ENCODE measurements at places on chromosomes 12 and 14.

GRCh38 chr12:12107678-12108077, 36.9 kb downstream of the BCL2L14 start:
- no peak for DNase-seq

DNA sequence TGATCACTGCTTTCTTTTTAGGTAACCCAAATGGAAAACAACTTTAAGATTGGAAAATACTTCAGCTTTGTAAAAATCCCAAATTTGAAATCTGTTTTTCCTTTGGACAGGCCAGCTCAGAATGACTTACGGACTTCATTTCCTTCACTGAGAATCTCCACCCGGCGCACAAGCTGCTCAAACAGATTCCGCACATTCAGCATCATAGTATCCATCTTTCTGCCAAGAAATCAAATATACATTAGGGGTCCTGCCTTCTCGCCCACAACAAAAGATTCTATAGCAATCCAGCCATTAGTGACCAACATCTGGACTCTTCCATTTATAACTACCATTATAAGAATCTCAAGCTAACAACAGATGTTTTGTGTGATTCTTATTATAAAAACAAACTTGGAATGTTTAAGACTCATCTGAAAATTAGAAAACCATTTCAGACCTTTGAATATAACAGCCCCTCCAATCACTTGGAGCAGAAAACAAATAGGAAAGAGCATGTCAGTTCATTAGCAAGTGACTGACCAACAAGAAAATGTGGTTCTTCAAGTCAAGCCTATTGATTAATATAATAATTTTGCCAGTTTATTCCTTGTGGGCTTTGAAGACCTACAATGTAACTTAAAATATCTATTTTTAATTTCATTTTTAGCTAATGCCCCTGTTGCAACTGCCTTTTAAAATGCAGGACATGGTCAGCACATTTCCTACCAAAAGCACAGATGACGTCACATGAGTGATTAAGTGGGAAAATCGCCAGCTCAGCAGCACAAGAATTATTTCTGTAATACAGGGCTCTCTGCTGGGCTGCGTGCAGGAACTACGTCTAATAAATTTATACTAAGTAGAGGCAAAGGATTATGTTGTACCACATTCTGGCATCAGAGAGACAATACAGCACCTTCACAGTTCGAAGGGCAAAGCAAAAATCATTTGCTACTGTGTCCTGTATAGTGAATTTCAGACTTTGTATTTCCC, 8.5 kb downstream of the RACGAP1 start:
- DNase-seq = no peak

GRCh38 chr14:61872452-61872851, 110.2 kb downstream of the SNAPC1 start:
- DNase-seq = no peak

- DNase-seq = no peak
Observed at GRCh38 chr12:19323805-19324204, 115.5 kb upstream of the AEBP2 start.

DNA sequence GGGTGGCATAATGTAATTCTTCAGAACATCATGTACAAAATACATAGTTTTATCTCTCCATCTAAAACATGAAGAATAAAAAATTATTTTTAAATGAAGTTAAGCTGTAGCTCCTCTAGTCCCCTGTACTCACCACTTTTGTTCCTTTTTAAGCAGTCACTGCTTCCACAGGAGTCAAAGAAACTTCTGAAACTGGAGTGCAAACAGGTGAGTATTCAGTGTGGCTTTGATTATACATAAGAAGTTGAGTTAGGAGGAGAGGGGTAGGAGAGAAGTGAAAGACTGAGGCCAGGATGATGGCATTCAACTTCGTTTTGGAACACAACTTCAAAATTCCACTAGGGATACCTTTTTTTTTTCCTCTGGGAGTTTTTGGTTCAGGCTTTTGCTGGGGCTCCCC, 131.4 kb upstream of the CNTN1 start:
- no peak for DNase-seq

DNA sequence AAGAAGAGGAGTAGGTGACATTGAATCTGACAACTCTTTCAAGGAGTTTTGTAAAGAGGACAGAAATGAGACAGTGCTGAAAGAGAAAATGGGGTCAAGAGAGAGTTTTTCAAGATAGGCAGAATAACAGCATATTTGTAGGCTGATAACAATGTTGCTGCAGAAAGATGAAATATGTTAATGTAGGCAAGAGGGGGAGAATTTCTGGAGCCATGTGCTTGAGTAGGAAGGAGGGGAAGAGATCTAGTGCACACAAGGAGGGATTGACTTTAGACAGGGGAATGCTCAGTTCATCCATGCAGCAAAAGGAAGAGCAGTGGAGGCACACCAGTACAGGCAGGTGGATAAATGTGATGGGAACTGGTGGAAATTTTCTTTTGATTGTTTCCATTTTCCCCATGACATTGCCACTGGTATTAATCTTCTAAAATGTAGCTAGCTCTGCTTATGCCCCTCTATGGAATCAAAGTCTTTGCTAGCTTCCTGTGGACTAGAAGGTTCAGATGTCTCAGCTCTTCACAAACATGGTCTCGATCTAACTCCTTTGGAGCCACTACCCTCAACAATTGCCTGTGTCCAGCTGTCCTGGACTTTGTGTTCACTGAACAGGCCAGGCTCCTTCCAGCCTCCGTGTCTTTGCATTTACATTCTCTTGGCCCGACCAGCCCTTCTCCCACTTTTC, 9.1 kb downstream of the PROX2 start:
- DNase-seq = no peak

DNA sequence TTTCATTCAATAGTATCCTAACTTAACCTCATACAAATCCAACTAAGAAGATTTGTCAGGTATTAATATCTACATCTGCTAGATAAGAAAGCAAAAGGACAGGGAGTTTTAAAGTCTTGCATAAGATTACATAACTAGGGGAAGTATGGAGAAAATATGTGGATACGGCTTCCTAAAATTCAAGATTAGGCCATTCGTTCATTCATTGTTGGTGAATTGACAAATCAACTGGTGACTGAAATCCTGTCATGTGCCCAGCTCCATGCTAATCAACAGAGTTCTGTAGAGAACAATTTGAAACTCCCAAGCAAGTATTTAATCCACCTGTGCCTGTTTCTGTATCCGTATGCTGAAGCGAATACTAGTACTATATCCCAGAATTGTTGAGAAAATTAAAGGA, 260.9 kb upstream of the USP15 start:
- DNase-seq = no peak

DNA sequence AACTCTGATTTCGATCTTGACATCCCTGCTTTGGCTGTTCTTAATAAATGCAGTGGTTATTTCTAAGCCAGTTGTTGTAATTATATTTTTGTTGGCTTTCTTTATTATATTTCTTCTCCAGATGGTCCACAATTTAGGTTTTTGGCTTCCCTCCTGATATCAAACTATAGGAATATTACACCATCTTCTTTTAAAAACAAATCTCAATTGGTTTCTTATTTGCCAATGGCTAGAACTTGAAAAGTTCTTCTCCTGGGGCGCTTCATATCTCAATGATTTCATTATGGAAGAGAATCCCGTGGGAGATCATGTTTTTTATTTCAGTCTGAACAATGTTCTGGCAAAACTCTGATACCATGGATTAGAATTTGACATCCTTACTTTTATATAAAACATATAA, 292.3 kb downstream of the FLRT2 start:
- DNase-seq = no peak

GRCh38 chr14:35829449-35829848, 3.3 kb downstream of the BRMS1L start:
- DNase-seq = no peak

DNA sequence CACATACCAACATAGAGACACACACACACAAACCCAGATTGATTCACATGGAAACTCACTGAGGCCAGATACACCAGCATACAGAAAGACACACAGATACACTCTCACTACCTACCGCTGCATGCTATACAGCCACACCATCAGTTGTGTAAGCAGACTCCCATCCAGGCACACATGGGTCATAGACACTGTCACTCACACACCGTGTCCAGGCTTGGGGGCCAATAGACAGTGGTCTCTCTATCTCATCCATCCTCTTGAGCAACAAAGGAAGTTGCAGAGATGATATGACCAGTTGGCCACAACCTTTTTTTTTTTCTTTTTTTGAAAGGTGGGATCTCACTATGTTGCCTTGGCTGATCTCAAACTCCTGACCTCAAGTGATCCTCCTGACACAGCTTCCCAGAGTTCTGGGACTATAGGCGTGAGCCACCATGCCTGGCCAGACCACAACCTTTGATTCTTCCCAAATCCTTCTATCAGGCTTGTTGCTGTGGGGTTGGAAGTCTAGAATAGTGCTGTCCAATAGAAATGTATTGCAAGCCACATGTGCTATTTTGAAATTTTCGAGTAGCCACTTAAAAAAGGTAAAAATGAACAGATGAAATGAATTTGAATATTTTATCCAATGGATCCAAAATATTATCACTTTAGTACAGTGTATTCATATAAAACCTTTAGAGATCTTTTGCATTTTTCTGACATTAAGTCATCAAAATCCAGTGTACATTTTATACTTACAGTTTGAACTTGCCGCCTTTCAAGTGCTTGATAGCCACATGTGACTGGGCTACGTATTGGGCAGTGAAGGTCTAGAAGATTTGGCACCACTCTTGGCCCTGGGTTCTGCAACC, 7.4 kb downstream of the LRP1-AS start:
- DNase-seq = no peak

DNA sequence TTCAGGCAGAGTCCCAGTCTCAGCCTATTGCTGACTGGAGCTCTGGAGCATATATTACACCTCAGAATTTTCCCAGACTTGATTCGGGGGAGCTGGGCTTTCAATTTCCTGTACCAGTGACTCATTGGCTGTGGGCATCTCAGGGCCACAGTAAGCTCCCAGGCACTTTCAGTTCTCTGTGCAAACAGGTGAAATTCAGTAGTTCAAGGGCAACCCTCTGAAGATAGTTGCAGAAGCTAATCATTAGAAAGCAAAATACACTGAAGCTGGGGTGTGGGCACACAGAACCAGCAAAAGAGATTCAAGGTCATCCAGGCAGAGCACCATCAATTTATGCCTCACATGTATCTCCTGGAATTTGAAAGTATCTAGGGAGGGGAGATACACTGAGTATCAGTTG, 8.1 kb upstream of the NIN start:
- no peak for DNase-seq

DNA sequence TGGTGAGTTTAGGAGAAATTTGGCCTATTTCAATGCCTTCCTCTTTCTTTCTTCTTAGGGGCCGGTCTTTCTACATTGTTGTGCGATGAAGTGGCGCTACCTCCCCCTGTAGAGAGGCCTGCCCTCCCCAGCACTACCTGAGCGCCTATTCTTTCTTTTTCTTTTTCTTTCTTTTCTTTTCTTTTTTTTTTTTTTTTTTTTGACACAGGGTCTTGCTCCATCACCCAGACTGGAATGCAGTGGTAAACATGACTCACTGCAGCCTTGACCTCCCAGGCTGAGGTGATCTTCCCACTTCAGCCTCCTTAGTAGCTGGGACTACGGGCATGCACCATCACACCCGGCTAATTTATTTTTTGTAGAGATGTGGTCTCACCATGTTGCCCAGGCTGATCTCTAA, 136.1 kb upstream of the MAX start:
- no peak for DNase-seq

DNA sequence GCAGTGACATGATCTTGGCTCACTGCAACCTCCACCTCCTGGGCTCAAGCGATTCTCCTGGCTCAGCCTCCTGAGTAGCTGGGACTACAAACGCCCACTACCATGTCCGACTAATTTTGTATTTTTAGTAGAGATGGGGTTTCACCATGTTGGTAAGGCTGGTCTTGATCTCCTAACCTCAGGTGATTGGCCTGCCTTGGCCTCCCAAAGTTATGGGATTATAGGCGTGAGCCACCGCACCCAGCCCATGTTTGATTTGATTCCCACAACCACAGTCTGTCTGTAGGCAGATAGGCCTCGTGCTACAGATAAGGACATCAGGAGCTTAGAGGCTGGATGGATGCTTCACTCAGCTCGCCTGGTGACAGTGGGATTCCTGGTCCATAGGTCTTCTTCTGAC, 23.0 kb downstream of the EML1 start:
- DNase-seq = no peak

DNA sequence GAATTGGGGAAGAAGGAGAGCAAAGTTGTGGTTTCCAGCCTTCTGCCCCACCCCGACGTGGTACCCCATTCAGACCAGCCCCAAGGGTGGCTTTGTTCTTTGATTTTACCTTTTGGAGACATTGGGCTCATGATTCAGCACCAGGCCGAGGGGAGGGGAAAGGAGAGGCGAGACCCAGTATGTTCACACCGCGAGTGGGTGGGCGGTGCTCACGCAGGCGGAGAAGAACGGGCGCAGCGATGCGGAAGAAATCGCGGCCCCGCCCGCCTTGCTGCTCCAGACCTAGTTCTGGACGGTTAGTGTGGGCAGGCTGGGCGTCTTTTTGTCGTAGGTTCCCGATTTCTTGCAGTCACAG, 963 bp downstream of the ATL1 start:
- DNase-seq = peak; percentile 48

DNA sequence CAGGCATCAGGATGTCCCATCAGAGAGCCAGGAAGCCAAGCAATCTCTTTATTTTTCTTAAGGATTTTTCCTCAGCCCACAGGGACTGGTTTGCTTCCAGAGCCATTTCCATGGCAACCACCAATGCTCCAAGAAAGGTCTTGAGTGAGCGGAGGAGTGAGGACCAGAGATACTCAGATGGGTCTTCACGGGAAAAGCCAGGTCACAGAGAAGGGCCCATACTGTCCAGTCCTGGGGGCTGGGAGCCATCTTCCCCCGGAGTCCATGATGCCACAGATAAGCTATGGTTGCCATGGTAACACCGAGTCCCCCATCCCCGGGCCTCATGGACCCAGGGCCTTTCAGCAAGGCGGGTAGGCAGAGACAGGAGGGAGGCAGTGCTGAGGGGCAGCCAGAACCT, 28.6 kb downstream of the CMKLR1 start:
- no peak for DNase-seq

GRCh38 chr12:48979602-48980388, 1.7 kb downstream of the WNT1 start:
- no peak for DNase-seq

GRCh38 chr14:52871606-52872005, 79.2 kb downstream of the FERMT2 start:
- no peak for DNase-seq

GRCh38 chr12:130632642-130633041, 83.5 kb downstream of the RIMBP2 start:
- DNase-seq = peak; percentile 36

- peak; percentile 98 for DNase-seq
Observed at GRCh38 chr12:57754411-57755193, at the start of gene MARCHF9. Gene MARCHF9, plus strand, starts transcription at chr12:57755103. Its CDS starts 426 bp downstream, at chr12:57755529.

DNA sequence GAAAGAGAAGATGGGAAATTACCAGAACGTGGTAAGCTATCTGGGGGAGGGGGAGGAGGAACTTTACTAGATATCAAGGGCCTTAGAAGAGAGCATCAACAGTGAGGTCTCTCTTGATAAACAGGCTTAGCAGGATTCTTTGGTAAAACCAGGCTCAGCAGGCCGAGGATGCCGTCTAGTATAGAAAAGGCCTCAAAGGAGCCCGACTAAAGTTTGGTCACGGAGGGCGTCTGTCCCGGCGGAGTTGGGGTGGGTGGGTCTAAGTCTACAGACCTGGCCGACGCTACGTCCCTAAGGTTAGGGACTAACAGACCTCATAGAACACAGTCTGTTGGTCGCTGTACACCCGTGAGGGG, 538 bp upstream of the TIGAR start:
- peak; percentile 32 for DNase-seq

- DNase-seq = peak; percentile 19
Observed at GRCh38 chr12:74980510-74980909, 229.1 kb downstream of the KCNC2 start.
